ENCODE measurements at places on chromosomes 2 and 18.

GRCh38 chr2:172098650-172099471, 3.8 kb downstream of the DLX2 start:
- no peak for DNase-seq

DNA sequence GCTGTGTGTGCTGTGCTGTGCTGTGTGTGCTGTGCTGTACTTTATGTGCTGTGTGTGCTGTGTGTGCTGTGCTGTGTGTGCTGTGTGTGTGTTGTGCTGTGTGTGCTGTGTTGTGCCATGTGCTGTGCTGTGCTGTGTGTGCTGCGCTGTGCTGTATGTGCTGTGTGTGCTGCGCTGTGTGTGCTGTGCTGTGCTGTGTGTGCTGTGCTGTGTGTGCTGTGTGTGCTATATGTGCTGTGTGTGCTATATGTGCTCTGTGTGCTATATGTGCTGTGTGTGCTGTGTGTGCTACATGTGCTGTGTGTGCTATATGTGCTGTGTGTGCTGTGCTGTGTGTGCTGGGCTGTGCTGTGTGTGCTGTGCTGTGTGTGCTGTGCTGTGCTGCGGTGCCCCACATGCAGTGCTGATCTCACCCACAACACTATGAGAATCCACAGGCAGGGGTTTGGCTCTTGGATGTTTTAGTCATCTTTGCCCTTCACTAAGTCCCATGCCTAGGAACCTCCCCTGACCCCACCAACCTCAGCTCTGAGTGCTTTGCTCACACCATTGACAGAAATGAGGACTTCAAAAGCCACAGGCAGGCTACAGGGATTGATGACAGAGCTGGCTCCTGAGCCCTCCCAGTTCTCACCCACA, 30.5 kb upstream of the MAL start:
- no peak for DNase-seq

DNA sequence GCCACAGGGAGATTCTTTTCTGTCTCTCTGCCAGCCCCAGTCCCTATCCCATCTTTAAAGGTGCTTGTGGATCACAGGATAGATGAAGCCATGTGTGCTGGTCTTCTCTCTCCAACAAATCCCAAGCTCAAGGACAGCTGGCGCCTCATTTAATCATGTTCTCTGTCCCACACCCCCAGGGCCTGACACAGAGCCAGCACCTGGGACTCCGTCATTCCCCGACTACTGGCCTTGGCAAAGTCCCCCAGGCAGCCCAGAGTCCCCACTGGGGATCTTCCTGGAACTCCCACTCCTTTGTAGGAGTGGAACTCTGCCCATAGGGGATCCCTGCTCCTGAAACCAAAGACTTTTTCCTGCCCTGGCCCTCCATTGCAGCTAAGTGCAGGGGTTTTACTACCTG, 60.8 kb downstream of the MTHFD2 start:
- no peak for DNase-seq

DNA sequence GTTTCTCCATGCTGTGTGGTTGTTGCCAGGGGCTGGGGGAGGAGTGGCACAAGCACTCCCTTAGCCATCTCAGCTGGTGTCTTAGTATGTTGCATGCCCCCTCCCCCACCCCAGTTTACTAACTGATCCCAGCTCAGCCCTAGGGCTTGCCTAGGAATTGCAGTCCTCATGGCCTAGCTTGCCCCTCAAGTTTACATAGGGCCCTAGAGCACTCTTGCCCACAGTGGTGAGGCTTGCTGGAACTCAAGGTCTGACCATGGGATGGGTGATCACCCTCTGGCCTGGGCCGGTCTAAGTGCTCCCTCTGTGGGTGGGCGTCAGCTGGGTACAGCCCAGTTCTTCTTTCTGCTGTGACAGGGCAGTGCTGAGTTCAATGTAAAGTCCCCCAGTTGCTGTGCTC, 156.1 kb upstream of the PIEZO2 start:
- DNase-seq, result no peak

- DNase-seq, result no peak
Measured at GRCh38 chr2:193627187-193627926, 1432.6 kb upstream of the TMEFF2 start.

DNA sequence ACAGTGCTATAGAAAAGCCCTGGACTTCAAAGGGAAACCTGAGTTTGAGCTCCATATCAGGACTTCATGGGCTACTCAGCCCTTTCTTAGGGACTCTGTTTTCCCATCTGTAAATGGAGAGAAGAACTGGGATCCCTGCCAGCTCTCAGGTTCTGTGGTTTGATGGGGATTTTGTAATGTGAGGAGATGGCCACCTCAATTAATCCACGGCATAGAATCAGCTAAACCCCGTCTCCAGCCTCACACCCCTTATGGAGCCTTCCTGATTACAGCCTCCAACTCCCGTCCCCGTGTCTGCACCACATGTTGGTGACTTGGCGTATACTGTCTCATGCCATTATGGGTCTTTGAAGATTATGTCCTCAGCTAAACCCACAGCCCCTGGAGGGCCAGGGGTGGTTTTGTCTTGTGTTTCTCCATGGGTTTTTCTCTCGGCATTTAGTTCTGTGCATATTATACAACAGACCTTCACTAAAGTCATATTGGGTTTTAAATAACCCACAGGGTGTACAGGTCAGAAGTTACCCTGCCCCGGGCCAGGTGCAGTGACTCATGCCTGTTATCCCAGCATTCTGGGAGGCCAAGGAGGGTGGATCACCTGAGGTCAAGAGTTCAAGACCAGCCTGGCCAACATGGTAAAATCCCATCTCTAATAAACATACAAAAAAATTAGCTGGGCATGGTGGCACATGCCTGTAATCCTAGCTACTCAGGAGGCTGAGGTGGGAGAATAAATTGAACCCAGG, 63.8 kb upstream of the PPP1CB start:
- DNase-seq, result no peak

DNA sequence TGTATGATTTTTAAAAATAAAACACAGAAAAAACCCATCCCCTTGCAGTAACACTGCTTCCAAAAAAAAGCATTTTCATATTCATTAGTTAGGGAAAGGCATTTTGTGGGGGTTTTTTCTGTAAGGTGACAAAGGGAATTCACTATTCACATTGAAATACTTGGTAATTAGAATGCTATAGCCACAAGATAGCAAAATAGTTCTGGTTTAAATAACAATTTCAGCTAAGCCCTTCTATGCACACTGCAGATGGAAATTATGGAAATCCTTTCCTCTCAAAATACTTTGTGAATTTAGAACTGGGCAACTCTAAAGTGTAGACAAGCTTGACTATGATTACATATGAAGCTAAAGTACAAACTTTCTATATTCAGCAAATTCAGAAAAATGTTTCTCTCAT, 102.1 kb upstream of the CHRNA1 start:
- no peak for DNase-seq

- no peak for DNase-seq
Measured at GRCh38 chr2:17363846-17364245, 154.4 kb downstream of the RAD51AP2 start.

GRCh38 chr2:207836521-207837133, 66.9 kb upstream of the FZD5 start:
- DNase-seq, result no peak

GRCh38 chr2:217142649-217143266, 282.9 kb upstream of the TNP1 start:
- no peak for DNase-seq

- DNase-seq, result peak; percentile 36
Measured at GRCh38 chr2:37324786-37325624, at the start of gene PRKD3. Gene PRKD3 (minus strand): TSS chr2:37324833. CDS start chr2:37316524, 8,309 bp downstream.

DNA sequence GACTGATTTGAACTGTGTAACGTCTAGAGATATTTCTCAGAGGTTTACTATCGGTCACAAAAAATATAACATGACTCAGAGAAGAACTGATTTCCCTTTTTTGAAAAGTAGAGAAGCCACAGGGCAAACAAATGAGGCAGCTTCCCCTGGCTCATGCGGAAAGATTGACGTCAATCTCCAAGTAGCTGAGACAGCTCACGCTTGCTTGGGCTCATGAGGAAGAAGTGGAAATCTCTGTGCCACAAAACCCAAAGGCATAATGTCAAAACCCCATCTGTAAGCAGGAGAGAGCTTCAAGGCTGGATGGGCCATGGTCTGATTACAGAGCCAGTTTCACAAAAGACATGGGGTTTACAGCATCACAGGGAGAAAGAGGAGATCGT, 188.1 kb downstream of the ARL4C start:
- DNase-seq, result peak; percentile 29

GRCh38 chr2:67828066-67828465, 234.7 kb downstream of the C1D start:
- no peak for DNase-seq
